ENCODE measurements at places on chromosomes 1 and 21.
A peak's percentile ranks its signal among the peaks of the same experiment; 100 is the strongest.

- no peak for DNase-seq
These were observed 11.6 kb downstream of the SLC6A17 start for GRCh38 chr1:110161849-110162248.

- DNase-seq = no peak
These were observed 219.4 kb downstream of the SETD4 start for GRCh38 chr21:35840949-35841348.

GRCh38 chr1:35936838-35937237 is 5.9 kb downstream of the AGO3 start:
- DNase-seq = no peak

DNA sequence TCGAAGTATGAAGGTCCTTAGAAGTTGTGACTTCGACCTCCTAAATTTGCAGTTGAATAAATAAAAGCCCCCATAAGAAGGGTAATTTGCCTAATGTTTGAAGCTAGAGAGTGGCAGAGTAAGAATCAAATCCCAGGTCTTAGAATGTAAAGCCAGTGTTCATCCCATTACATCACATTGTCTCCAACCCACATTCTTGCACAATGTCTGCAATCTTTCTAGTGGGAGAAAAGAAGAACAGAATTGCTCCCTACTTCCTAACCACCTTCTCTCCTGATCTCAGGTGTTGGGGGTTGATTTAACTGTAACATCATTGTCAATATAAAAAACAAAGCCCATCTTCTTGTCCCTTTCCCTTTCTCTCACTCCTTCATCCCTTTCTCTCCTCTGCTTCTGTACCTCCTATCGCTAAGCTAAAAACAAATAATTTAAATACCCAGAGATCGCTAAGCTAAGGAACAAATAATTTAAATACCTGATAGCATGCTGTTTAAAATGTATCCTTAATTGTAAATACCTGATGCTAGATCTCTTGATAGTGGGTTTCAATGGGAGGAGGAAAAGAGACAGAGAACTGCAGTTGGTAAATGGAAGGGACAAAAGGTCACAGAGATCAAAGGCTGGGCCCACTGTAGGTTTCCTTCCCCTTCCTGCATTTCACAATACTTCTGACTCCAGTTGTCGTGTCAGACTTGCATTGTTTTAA is 32.1 kb upstream of the CCDC190 start:
- DNase-seq = no peak

- DNase-seq = no peak
These were observed 444 bp upstream of the IARS2 start for GRCh38 chr1:220093361-220094015.

- no peak for DNase-seq
These were observed 208.2 kb upstream of the USP25 start for GRCh38 chr21:15521644-15522001.

GRCh38 chr1:247331172-247331524 is 519 bp downstream of the ZNF496 start:
- peak; percentile 56 for DNase-seq

DNA sequence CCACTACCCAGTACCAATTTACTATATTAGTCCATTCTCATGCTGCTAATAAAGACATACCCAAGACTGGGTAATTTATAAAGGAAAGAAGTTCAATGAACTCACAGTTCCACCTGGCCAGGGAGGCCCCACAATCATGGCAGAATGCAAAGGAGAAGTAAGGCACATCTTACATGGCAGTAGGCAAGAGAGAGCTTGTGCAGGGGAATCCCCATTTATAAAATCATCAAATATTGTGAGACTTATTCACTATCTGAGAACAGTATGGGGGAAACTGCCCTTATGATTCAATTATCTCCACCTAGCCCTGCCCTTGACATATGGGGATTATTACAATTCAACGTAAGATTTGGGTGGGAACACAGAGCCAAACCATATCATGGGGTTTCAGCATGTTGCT is 6.4 kb downstream of the CD58 start:
- no peak for DNase-seq

- no peak for DNase-seq
These were observed 1.8 kb downstream of the NCDN start for GRCh38 chr1:35559317-35559944.

DNA sequence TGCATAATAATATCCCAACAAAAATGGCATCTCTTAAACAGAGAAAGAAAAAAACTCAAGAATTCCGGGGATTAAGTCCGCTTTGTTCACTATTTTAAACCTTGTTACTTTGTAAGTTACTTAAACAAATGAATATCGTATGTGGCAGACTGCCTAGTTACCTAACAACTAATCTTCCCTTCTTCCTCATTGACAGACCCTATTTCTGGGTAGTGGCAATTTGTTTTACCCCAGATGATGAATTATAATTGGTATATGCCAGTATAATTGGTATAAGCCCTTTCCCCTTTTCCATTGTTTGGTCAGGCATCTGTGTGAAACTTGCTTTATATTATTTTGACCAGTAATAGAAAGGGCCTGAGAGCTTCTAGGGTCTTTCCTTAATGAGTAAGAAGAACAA is 52.4 kb downstream of the CDC42BPA start:
- DNase-seq = no peak

GRCh38 chr1:75308365-75308764 is 174.2 kb downstream of the LHX8 start:
- no peak for DNase-seq

DNA sequence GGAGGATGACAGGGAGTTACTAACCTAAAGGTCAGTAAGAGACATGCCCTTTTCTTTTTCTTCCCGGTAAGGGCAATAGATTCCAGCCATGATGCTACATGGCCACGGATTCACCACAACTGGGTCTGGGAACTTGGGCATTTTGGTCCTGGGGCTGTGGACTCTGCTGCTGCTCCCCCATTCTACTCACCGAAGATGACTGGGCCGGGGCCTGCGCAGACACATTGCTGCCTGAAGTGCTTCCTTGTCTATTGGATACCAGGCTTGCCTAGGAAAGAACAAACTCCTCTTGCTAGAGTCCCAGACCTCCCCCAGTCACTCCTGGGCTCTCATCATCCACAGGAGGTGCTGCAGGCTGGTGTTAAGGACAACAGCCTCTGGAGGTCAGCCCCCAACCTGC is 49.9 kb upstream of the A3GALT2 start:
- DNase-seq = no peak

- DNase-seq = no peak
These were observed 20.3 kb downstream of the AJAP1 start for GRCh38 chr1:4674676-4675075.

- DNase-seq = no peak
These were observed 54.2 kb upstream of the NFIA start for GRCh38 chr1:61028136-61028535.

GRCh38 chr21:34693192-34693810 is 24.5 kb downstream of the CLIC6 start:
- peak; percentile 48 for DNase-seq

DNA sequence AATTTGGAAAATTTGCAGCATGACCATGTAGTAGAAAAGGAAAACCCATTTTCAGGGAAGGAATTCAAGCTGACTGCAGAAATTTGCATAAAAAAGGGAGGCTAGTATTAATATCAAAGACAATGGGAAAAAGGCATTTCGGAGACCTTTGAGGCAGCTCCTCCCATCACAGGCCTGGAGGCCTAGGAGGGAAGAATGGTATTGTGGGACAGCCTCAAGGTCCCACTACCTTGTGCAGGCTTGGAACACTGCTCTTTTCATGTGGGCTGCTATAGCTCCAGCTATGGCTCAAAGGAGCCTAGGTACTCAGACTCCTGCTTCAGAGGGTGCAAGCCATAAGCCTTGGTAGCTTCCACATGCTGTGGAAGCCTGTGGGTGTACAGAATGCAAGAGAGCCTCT is 139.3 kb downstream of the C1orf94 start:
- DNase-seq = no peak

GRCh38 chr1:118210723-118211110 is 25.7 kb upstream of the SPAG17 start:
- no peak for DNase-seq

GRCh38 chr1:178324003-178324402 is 172.8 kb downstream of the CLEC20A start:
- no peak for DNase-seq

GRCh38 chr1:84585803-84586202 is 11.6 kb upstream of the CTBS start:
- no peak for DNase-seq

- DNase-seq = peak; percentile 60
These were observed 61.3 kb downstream of the RAP1GAP start for GRCh38 chr1:21607549-21608529.

- no peak for DNase-seq
These were observed 3.6 kb downstream of the FAM89A start for GRCh38 chr1:231036416-231036815.

- DNase-seq = peak; percentile 75
These were observed 6.9 kb downstream of the TNFRSF1B start for GRCh38 chr1:12173631-12174121.

GRCh38 chr21:33211732-33212131 is 18.0 kb upstream of the IFNAR2 start:
- DNase-seq = no peak

DNA sequence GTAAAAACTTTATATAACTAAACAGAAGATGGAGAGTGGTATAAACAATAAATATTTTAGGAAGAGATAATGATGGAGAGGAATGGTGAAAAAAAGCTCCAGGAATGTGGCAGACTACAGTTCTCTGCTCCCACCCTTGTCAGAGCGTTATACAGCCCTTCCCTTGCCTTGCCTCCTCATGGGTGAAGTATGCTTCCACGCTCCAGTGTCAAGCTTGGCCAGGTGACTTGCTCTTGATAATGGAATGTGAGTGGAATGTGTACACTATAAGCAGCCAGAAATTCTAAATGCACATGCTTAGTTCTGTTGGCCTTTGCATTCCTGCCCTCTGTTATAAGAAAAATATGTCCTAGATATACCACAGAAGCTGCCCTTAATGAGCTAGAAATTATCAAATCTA is 24.7 kb upstream of the POGK start:
- no peak for DNase-seq

GRCh38 chr1:105608713-105609112 is 1447.8 kb upstream of the PRMT6 start:
- DNase-seq = no peak

- DNase-seq = no peak
These were observed 26.7 kb downstream of the SLC26A9 start for GRCh38 chr1:205916541-205916940.

- no peak for DNase-seq
These were observed 391.0 kb downstream of the MATN1 start for GRCh38 chr1:30332116-30333094.
